ENCODE measurements at places on chromosomes 3 and 15.

DNA sequence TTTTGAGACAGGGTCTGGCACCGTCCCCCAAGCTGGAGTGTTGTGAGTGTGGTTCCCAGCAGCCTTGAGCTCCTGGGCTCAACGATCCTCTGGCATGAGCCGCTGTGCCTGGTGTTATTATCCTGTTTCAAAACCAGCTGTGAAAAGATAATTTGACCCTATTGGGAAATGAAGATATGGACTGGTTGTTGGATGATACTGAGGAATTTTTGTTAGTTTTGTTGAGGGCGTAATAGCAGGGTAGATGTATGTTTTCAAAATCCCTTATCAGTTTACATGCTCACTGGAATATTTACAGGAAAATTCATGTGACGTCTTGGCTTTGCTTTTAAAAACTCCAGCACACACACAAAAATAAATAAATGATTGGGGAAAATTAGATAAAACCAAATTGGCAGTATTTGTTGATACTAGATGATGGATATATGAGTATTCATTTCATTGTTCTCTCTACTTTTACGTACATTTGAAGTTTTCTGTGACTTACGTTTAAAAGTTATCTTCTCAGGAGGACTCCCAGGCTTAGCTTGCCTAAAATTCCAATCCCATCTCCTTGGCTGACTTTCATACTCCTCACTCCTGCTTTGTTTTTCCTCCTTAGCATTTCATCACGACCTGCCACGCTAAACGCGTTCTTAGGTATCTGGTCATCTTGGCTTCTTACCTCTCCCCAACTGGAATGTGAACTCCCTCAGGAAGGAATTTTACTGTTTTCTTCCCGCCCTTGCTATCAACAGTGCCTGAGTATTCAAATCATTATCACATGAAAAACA, 56.8 kb upstream of the TFRC start:
- DNase-seq: no peak

- DNase-seq: peak; percentile 49
Measured at GRCh38 chr3:5051772-5052171, 70.3 kb upstream of the ARL8B start.

- DNase-seq: peak; percentile 0
Measured at GRCh38 chr3:160801386-160802118, 45.5 kb downstream of the PPM1L start.

- no peak for DNase-seq
Measured at GRCh38 chr3:115943579-115943978, 320.3 kb downstream of the GAP43 start.

DNA sequence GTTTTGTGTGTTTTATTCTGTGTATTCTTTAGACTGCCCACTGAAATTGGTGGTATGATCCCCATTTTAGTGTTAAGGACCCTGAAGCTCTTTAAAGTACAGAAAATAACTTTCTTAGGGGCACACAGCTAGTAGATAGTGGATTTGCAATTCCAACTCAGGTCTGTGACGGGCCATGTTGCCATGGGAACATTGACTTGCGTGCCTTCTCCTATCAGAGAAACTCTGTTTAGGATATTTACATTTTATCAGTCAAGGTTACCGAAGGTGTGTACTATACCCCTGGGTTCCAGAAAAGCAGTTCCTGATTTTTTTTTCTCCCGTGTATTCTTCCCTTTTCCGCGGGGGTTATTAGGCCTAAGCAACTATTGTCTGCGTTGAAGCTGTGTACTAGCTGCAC, 19.4 kb downstream of the MYZAP start:
- no peak for DNase-seq

DNA sequence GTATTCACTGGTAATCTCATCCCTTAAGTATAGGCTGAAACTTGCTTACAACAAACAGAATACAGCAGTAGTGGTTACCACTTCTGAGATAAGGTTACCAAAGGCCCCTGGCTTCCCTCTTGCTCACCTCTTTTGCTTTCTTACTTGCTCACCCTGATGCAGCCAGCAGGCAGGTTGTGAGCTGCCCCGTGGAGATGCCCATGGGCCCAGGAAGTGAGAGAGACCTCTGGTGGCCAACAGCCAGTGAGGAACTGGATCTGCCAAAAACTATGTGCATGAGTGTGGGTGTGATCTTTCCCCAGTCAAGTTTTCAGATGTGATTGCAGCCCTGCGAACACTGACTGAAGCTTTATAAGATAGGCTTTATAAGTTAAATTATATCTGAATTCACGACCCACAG, 48.7 kb downstream of the NMNAT3 start:
- peak; percentile 37 for DNase-seq

GRCh38 chr3:165854696-165855095, 17.5 kb upstream of the BCHE start:
- no peak for DNase-seq

GRCh38 chr3:97265237-97266005, 451.0 kb downstream of the EPHA6 start:
- no peak for DNase-seq

DNA sequence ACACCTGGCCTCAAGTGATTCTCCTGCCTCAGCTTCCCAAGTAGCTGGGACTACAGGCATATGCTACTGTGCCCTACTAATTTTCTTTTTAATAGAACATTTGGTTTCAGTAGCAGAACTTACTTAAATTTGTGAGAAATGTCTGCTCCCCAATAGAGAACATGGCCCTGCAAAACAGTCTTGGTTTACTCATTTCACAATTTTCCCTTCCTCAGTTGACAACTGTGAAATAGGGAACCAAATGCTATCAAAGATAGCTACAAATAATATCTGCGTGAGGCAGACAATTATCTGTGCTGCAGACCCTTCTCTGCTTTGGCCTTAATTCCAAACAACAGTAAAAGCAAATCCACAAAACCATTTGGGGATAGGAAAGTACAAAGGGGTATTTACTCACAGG, 22.6 kb downstream of the METTL6 start:
- DNase-seq: no peak

- DNase-seq: no peak
Measured at GRCh38 chr3:53780806-53781205, 65.4 kb downstream of the CHDH start.

DNA sequence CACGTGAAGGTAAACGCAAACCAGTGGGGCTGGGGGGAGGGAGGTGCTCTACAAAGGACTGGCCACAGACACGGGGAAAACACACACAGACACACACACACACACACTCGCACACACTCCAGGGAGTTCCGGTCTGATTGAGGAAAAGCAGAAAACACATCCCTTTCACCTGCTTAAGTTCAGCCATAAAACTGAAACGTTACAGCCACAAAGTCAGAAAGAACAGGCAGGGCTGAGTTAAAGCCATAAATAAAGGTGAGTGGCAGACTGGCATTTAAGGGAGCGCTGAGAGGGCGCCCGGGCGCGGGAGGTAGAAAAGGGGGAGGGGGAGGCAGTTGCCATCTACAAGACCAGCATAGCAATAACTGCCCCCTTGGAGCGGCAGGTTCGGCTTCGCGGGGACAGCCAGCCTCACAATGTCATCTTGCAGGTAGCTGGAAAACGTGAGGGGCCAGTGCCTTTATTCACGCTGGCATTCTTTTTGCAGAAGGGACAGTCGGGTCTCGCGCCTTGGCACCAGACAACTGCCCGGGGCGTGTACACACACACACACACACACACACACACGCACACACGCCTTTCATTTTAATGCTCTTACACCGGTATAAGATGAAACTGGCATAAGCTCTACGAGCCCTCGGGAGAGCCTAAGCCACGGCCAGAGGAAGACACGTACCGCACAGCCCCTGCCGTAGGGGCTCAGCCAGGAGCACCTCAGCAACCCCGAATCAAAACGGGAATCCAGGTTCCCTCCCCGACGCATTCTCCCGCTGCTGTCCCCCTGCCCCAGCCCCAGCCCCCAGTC, 866 bp downstream of the TNIK start:
- peak; percentile 51 for DNase-seq

DNA sequence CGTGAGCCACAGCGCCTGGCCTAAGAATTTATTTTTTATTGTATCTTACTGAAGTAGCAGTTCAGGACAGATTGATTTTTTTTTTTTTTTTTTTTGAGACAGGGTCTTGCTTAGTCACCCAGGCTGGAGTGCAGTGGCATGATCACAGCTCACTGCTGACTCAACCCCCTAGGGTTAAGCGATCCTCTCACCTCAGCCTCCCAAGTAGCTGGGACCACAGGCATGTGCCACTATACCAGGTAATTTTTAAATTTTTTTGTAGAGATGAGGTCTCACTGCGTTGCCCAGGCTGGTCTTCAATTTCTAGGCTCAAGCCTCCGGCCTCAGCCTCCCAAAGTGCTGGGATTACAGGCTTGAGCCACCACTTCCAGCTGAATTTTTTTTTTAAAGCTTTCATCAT, 99.8 kb upstream of the HERC1 start:
- DNase-seq: no peak

DNA sequence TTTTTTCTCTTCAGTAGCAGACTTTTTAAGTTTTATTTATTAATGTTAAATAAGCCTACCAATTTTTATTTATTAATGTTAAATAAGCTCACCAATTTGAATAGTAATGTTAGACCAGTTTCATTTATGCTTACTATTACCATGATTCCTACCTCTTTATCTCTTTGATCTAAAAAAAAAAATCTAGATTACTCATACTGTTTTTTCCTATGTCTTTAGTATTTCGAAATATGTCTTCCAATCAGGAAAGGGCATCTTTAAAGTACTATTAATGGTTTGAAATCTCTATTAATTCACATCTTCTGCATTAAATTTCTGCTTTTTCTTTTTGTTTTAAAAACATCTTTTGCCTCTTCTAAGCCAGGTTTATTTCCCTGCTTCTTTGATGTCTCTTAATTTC, 27.5 kb upstream of the MAPKBP1 start:
- DNase-seq: no peak

- no peak for DNase-seq
Measured at GRCh38 chr3:110567029-110567428, 504.6 kb upstream of the NECTIN3 start.

GRCh38 chr3:167501941-167502340, 28.1 kb upstream of the SERPINI2 start:
- no peak for DNase-seq

DNA sequence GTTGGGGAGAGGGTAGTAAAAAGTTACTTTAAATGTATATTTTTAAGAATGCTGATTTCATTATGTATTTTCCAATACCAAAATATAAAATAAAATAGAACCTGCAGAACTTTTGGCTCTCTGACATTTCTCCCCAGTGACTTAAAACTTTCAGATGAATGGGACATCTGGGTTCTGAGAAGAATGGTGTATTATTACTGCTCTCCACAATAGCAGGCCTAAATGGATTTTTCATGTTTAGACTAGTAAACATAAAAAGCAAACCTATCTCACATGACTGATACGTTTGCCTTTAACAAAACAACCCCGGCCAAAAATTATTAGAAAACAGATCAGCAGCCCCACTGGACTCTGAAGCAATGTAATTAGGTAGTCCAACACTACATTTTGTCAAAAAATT, 73.8 kb downstream of the FHIT start:
- no peak for DNase-seq

GRCh38 chr3:66039590-66039887, 821 bp upstream of the MAGI1 start:
- DNase-seq: no peak

DNA sequence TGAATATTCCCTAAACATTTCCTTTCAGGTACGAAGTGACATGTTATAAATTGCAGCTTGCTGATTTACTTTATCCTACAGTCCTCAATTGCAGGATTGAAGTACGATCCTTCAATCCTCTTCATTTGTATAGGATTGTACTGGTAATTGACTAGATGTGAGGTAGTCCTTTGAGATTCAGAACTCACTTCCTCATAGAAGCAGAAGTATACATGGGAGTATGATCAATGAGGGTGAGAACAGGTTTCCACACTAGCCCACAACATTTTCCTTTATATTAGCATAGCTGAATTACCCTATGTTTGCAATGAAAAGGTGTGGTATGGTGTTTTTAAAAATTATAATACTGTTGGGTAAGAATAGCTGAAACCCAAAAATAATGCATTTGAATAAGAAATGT, 160.0 kb upstream of the UMPS start:
- DNase-seq: no peak

DNA sequence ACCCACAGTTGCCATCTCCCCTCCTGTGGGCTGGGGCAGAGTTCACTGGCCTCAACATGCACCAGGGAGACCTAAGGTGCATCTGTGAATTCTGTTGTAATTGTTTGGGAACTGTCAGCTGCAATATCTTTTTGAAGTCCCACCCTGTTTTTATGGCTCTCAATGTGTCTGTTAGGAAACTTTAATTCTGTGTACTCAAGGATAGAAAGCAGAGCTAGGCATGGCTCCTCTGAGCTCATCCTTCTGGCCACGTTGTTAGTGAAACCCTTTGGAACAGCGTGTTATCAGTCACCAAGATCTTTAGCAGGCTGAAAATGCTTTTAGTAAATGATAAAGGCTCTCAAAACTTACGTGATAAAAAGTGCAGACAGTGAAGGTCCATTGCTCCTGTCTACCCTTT, 33.6 kb upstream of the MTMR10 start:
- DNase-seq: no peak

- no peak for DNase-seq
Measured at GRCh38 chr3:197613199-197613598, 57.4 kb upstream of the BDH1 start.

DNA sequence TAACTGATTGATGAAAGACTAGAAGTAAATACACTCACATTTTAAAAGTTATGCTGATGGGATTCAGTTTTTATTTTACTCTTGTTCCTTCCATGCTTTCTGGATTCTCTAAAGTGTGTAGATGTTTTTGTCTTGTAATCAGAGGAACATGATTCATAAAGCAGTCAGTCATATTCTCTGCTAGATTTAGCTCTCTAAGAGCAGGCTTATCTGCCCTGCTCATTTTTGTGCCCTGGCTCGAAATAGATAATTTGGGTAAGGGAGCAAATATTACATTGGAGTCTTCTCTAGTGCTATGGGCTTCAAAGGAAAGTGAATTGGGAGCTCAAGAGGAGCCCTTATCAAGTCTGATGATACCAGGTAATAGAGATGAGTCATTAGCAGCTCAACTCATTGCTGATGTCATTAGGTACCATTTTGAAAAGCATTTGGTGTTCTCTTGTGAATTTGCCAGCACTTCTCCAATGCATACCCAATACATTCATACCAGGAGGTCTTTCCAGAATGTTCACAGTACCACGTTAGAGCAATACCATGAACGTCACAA, 27.7 kb downstream of the SACM1L start:
- no peak for DNase-seq

- DNase-seq: no peak
Measured at GRCh38 chr15:78212546-78213424, 21.6 kb downstream of the ACSBG1 start.

DNA sequence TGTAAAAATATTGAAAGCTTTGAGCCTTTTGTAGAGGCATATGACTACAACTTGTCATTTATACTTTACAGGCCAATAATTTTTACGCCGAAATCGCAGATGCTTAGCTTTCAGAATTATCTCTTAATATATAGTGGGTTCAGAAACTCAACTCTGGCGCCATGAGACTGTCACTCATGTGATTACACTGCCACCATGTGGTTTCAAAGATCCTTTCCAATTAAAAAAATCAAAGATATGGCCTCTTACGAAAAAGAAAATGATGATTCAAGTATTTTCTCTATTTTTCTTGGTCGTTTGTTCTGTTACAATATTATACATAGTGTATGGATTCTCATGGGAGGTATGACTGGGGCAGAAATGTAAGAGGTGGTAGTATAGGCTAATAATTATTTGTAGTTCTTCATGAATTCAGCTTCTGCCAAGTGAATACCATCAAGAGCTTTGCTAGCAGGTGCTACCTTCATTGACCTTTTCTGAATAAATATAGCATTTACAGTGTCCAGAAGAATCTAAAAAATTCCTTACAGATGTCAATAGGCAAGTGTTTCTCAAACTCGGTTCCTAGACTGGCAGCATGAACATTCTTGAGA, 751.7 kb upstream of the GOLIM4 start:
- DNase-seq: no peak

All from T-helper 1 cell (primary cell).